ENCODE measurements at places on chromosomes 16 and 17. TPM values are rescaled to one million over a fixed set of nuclear protein-coding genes. Genes with fewer than 3 reads are reported as not detected.

SCARF1 gene
- total RNA-seq = 34.2 TPM

- no peak for DNase-seq
Measured at GRCh38 chr17:65054602-65055001, 1.9 kb downstream of the GNA13 start.

C17orf113 gene
- 1.7 TPM for total RNA-seq

GRCh38 chr17:49468811-49469385 lies 26.2 kb upstream of the NGFR start:
- DNase-seq = no peak

RPL13 gene
- total RNA-seq = 2,186 TPM

Measured in lung (tissue), 17 donors.